Myocyte (in vitro differentiated cells): ENCODE measurements at places on chromosomes 11 and 22.

- DNase-seq = peak; percentile 90
Observed at GRCh38 chr11:126140926-126141280, 70.5 kb downstream of the RPUSD4 start.

DNA sequence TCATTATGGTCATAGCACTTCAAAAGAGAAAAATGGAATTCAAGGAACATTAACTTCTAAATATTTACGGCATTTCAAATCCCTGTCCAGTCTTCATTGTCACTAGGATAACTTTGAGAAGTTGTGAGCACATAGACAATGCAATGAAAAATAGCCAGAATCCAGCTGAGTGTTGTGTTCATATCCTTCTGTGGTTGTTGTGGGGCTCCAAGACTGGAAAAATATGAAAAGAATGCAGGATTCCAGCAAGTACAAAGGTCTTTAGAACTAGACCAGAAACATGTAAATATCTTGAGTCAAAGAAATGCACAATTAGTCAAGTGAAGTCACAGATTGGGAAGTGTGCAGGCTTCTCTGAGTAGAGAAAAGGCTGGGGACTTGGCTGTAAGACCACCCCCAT lies 68.7 kb downstream of the WT1 start:
- DNase-seq = no peak

DNA sequence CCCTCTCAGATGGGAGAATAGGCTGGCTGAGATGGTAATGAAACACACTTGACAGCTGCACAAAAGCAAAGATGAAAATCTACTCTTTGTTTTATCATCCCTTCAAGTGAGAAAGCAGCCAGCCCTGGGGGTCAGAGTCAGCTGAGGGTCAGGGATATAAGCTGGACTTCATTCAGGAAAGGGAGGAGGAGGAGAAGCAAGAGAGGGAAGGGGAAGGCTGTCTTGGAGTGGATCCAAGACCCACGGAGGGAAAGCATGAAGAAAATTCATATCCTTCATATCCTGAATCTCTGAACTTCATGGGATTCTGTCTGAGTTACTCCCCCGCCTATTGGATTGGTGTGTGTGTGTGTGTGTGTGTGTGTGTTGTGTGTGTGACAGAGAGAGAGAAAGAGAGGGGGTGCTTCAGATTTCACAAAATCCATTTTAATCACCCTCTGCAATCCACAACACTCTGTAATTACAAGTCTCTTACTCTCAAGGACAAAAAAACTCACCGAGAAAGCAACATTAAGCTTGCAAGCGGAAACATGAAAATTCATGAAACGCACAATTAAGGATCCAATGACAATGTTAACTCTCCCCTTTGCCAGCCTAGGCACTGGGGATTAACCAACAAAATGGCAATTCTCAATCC lies 327.7 kb downstream of the TENM4 start:
- no peak for DNase-seq

- DNase-seq = peak; percentile 67
Observed at GRCh38 chr11:114080219-114080618, 20.7 kb downstream of the ZBTB16 start.

DNA sequence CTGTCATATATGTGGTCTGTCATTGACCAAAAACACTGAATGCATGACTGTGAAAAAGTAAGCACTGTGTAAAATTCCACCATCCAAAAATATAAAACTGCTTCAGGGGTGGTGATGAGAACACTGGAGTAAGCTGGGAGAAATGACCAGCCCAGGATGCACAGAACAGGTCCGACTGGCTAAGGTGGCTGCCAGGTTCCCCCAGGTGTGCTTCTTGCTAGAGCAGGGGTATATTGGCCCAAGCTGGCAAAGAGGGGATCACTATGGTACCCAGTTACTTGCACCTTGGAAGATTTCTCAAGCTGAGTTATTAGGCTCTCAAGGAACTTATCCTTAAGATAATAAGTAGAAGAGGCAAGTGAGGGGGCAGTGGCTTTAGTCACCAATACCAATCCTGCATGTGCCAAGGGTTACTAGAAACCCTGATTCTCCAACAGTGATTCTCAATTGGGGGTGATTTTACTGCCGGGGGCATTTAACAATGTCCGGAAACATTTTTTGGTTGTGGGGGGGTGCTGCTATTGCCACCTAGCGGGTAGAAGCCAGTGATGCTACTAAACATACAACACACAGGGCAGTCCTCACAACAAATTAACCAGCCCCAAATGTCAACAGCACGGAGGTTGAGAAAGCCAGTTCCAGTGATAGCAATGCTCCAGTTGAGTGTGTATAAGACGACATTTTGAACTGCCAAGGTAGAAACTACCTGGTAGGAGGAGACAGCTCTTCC lies 15.7 kb downstream of the SNU13 start:
- no peak for DNase-seq

GRCh38 chr11:120457996-120458395 lies 53.6 kb upstream of the GRIK4 start:
- DNase-seq = no peak

- no peak for DNase-seq
Observed at GRCh38 chr11:9840460-9841004, 176.7 kb downstream of the SWAP70 start.

GRCh38 chr11:58770627-58771457 lies 39.1 kb upstream of the GLYAT start:
- peak; percentile 8 for DNase-seq

GRCh38 chr11:111322534-111322933 lies 24.2 kb downstream of the POU2AF3 start:
- no peak for DNase-seq

- no peak for DNase-seq
Observed at GRCh38 chr11:88013508-88014065, 161.7 kb downstream of the RAB38 start.

DNA sequence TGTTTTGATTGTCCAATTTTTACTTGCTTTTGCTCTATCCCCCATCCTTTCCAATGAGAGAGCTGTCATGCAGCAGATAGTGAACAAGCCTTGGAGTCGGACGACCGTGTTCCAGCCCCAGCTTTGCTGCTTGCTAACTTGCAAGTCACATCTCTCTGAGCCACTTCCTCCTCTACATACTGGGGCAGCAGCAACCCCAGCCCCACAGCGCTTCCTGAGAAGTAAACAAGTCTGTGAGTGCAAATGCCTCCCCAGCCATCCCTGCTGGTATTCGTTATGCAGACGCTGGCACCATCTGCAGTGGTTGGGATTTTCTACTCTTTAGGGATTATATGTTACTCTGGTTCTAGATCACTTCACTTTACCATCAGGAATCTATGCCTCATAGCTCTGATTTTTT lies 35.0 kb downstream of the TPBGL start:
- no peak for DNase-seq

DNA sequence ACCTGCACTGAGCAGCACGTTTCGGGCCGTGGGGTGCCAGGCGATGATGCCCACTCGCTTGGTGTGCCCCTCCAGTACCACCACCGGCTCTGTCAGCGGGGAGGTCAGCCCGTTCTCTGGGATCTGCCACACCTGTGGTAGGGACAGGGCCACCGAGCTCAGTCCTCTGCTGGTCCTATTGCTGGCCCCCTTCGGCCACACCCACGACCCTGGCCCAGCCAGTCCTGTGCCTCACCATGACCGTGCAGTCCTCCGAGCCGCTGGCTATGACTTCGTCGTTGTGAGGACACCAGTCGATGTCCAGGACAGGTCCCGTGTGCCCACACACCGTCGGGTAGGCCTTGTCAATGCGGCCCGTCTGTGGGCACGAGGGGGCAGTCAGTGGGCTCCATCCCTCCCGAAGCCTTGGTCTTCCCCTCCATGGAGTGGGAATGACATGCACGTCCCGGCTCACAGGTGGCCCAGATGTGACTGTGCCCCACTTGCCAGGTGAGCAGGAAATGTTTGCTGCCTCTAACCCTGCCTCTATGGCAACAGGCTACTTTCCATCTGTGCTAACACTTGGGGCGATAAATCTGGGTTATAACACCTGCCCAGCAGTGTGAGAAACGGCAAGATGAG lies 1.4 kb downstream of the CORO1B start:
- DNase-seq = no peak

- DNase-seq = no peak
Observed at GRCh38 chr11:127274328-127274676, 273.7 kb upstream of the KIRREL3 start.

DNA sequence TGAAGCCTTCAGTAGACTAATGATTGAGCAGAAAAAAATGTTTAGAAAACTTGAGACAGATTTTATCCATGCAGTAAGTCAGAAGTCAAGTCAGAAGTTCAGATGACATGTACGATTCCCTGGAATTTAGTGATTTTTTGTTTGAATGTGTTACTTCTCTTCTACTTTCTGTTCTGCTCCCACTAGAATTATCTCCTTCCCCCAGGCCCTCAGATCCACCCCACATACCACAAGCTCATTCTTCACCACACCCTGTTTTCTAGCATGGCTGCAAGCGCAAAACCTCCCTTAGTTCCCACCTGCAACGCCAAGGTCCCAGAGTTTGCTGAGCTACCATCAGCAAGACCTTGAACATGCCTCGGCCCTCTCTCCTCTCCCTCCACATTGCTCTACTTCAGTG lies 64.1 kb downstream of the KCNJ1 start:
- DNase-seq = no peak

- DNase-seq = no peak
Observed at GRCh38 chr22:22099194-22099486, 116.6 kb upstream of the TOP3B start.

- peak; percentile 69 for DNase-seq
Observed at GRCh38 chr11:85947431-85948272, 92.5 kb downstream of the CCDC83 start.

DNA sequence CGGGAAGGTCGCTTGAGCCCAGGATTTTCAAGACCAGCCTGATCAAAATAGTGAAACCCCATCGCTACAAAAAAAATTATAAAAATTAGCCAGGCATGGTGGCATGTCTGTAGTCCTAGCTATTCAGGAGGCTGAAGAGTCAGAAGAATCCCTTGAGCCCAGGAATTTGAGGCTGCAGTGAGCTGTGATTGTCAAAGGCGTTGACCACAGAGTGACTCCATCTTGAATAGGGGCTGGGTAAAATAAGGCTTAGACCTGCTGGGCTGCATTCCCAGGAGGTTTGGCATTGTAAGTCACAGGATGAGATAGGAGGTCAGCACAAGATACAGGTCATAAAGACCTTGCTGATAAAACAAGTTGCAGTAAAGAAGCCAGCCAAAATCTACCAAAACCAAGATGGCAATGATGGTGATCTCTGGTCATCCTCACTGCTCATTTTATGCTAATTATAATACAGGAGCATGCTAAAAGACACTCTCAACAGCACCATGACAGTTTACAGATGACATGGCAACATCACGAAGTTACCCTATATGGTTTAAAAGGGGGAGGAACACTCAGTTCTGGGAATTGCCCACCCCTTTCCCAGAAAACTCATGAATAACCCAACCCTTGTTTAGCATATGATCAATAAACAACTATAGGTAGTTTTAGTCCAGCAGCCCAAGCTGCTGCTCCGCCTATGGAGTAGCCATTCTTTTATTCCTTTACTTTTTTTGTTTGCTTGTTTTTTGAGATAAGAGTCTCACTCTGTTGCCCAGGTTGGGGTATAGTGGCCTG lies 2.8 kb upstream of the RDX start:
- no peak for DNase-seq

GRCh38 chr11:112294688-112295340 lies 34.2 kb upstream of the PLET1 start:
- DNase-seq = peak; percentile 45

DNA sequence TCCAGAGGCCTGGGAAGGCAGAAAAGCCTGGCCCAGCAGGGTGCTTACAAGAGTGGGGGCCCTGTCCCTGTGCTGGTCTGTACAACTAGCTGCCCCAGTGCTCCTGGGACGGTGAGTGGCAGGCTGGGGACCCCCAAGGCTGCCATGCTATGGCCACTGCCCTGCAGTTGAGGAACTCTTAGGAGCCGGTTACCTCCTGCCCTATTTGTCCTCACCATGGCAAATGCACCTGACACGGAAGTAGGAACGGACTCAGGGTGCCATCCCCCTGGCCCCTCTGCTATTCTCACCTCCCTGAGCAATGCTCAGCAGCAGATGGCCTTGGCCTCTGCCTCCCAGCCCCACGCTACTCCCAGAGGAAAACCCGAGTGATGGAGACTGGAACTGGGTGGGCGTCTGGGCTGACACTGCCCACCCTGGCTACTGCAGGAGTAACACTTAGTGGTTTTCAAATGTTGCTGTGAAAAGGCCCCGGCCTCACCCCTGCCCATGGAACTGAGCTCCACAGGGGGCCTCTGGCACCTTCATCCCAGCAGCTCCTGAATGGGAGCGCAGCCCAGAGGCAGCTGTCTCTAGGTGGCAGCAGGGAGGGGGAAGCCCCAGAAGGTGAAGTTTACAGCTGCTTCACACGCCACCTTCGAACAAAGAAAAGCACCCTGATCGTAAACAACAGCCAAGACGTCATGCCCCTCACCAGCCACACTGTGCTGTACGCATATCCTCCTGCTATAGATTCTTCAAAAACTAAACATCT lies 105.3 kb downstream of the CTTN start:
- DNase-seq = no peak

GRCh38 chr22:19843857-19844376 lies 10.8 kb downstream of the GNB1L start:
- no peak for DNase-seq

GRCh38 chr11:85787168-85787567 lies 23.8 kb downstream of the SYTL2 start:
- DNase-seq = no peak

DNA sequence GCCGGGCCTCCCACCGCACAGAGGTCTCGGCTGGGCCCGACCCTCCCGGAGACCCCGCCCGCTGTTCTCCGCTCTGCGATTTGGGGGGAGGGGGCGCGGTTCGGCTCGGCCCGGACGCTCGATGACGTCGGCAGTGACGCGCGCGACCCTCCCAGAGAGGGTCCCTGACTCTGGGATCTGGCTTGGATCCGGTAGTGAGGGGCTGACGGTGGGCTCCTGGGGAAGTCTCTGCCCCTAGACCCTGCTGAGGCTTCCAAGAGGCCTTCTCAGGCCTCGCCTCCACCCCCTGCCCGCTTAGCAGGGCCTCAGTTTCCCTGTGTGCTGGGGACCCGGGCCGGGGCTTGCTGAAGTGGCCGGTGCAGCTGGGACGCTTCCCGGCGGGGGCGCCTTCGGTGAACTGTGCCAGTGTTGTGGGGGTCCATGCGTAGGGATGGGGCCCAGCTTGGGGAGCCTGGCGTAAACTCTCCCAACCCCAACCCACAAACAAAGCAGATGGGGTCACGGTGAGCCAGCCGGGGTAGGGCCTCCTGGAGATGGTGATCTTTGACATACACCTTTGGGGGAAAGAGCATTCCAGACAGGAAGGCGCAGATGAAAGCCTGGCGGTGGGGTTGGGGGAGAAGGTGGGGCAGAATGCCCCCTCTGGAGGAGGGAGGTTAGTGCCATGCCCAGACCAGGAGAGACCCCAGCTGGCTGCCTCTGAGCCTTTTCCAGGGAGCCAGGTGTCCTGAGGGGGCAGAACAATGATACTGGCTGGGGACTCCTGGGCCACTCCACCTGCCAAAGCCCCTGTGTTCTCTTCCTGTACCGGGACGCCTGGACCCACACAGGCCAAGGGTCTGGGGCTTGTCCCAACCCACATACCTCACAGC lies 1.0 kb downstream of the B4GALNT4 start:
- no peak for DNase-seq

DNA sequence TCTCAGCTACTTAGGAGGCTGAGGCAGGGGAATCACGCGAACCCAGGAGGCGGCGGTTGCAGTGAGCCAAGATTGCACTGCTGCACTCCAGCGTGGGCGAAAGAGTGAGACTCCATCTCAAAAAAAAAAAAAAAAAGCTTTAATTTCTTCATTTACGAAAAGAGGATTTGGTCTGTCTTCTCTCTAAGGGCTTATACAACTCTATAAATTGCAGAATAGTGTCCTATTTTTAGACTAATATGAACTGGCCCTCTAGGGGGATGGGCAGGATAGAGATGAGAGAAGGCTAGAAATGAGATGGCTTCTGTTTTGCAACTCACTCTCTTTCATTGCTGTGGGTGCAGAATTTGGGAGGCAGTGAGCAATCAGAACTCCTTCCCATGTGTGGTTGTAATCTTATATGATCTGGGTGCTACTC lies 11.3 kb downstream of the MAML2 start:
- no peak for DNase-seq
